ENCODE measurements at places on chromosomes 13 and 19. TPM values are rescaled to one million over a fixed set of nuclear protein-coding genes. Genes with fewer than 3 reads are reported as not detected.

The CBARP gene
- total RNA-seq = 1.1 TPM

DNA sequence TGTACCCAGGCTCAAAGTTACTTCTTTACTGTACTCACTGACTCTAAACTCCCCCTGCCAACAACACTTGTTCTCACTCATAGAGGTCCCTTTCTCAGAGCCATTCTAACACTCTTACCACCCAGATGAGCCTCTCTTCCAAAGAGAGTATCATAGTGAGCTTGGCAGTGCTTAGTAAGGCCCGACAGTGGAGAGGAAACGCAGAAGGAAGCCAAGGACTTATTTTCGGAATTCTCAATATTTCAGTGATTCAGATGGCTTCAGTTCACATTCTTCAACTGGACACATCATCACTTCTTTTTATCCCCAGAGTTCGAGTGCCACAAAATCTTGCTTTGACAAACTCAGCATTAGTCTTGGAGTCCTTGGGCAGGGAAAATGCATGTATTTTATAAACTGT lies 285.9 kb downstream of the DNAJC15 start:
- no peak for DNase-seq

- no peak for DNase-seq
Observed at GRCh38 chr13:111263566-111263965, 56.9 kb upstream of the TEX29 start.

DNA sequence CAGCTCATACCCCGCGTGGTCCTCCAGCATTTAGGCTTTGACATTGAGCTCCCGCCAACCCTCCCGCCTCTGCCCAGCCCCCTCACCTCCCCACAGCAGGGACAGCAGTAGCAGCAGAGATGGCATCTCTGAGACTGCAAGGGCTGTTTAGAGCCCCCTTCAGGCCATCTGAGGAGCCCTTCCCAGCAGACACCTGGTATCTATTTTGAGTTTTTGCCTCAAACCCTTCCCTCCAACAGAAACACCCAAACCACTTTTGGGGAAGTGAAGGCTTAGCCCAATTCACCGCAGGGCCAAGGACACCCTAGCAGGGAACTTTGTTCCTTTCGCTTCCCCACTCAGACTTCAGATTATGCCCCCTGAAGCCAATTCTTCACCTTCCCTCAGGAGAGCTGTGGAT lies 6.3 kb upstream of the ZNF175 start:
- no peak for DNase-seq
